ENCODE measurements at places on chromosomes 2 and 18.

GRCh38 chr2:163043201-163043600, 204.6 kb upstream of the KCNH7 start:
- DNase-seq: no peak

DNA sequence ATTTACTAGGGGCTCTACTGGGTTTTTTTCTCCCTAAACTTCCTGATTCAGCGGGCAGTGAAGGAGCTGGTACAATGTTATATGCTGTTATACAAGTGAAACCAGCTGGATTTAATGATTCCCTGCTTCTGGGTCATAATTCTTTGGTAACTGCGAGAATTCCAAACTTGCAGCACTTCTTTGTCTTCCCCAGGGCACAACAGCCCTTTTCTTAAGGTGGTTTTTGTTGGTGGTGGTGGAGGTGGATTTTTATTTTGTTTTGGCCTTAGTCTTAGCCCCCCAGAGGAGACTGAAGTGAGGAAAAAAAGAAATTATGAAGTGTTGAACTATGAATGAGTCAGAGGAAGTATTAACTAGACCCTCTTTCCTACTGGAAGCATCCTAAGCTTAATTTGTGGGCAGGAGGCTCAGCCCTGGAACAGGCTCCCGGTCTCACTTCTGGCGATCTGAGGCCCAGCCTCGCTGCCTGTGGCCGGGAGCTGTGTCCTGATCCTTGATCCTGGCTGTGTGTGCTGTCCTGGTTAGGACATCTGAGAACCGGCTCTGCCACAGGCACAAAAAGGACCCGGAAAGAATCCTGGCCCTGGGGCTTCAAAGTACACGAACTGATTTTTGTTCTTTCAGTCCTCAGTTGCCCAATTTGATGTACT, 141.9 kb downstream of the LYPD6B start:
- DNase-seq: no peak

DNA sequence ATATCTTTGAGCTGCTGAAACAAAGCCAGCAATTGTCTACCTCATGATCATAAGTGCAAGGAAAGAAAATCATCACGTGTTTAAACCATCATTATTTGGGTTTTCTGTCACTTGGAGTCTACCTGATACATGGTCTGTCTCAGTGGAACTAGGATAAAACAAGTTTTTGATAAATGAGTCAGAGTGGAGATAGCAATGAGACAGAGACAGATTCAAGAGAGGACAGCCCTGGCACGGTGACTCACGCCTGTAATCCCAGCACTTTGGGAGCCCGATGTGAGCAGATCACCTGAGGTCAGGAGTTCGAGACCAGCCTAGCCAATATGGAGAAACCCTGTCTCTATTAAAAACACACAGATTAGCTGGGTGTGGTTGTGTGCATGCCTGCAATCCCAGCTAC, 93.8 kb downstream of the PMAIP1 start:
- DNase-seq: no peak

DNA sequence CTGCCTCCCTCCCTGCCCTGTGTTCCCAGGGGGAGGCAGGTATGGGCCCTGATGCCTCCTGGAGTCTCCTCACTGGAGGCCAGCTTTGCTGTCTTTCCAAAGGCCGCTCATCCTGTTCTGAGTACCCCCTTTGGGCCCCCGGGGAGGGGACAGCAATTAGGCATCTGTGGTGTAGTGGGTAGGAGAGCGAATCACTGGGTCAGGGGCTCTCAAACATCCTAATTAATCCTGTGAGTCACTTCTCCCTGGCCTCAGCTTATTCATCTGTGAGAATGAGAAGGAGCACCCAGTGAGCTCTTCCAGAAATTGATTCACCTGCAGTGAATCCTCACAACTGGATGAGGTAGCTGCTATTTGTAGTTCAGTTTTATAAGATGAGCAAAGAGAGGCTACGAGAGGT, 16.4 kb downstream of the TET3 start:
- no peak for DNase-seq

DNA sequence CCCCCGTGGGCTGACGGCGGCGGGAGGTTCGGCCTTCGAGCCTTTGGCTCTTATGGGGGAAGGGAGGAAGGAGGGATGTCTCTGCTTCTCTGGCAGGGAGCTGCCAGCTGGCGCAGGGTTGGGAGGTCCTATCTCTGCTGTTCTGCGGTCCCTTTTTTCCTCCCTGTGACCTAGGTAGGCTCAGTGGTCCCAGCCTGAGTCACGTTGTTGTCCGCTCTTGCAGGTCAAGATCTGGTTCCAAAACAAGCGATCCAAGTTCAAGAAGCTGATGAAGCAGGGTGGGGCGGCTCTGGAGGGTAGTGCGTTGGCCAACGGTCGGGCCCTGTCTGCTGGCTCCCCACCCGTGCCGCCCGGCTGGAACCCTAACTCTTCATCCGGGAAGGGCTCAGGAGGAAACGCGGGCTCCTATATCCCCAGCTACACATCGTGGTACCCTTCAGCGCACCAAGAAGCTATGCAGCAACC, 2.5 kb downstream of the DLX1 start:
- DNase-seq: no peak
